ENCODE measurements at places on chromosomes 5 and 9. TPM values are rescaled to one million over a fixed set of nuclear protein-coding genes. Genes with fewer than 3 reads are reported as not detected.

DNA sequence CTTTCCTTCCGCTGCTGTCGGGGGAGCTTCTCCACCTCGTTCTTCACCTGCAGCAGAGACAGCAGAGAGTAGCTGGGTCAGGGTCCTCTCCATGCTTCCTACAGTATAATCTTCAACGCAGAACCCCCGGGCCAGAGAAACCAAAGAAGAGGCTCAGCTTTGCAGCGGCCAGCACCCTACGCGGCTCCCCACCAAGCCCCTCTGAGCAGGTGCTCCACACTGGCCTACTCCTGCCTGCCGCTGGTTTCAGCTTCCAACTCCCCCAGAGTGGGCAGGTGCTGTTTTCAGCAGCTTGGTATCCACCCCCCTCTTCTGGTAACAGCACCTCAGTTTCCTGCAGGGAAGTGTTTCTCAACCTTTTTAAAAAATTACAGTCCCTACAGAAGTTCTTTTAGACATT is 58.3 kb upstream of the FBXW11 start:
- no peak overlapping the region for H3K27ac ChIP-seq
- H3K4me1 ChIP-seq: peaks cover 8% of the 10 kb centered on the region
- no peaks in the 10 kb centered on the region for H3K27me3 ChIP-seq

DNA sequence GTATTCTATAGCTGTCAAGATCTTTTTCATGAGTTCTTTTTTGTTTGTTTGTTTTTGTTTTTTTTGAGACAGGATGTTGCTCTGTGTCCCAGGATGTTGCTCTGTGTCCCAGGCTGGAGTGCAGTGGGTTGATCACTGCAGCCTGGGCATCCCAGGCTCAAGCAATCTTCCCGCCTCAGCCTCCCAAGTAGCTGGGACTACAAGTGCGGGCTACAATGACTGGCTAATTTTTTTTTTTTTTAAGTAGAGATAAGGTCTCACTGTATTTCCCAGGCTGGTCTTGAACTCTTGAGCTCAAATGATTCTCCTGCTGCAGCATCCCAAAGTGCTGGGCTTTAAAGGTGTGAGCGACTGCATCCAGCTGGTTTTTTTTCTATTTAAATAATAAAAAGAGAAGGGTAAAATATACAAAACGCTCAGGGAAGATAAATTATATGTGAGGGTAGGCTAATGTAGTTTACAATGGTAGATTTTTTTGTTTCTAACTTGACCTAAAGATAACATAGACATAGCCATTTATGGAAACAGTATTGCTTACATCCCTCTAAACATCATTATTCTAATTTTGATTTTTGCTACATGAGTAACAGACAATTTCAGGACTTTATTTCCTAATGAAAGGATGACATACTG is 21.9 kb downstream of the ERBIN start:
- H3K27ac ChIP-seq: no peak overlapping the region
- no peak for DNase-seq
- H3K4me1 ChIP-seq: no peaks in the 10 kb centered on the region
- H3K4me3 ChIP-seq: no peak overlapping the region
- no peaks in the 10 kb centered on the region for H3K36me3 ChIP-seq

- H3K4me3 ChIP-seq: no peak overlapping the region
- no peaks in the 10 kb centered on the region for H3K36me3 ChIP-seq
- no peak for DNase-seq
- H3K27me3 ChIP-seq: no peaks in the 10 kb centered on the region
Observed at GRCh38 chr5:31781772-31782171, 142.8 kb downstream of the PDZD2 start.

- H3K27me3 ChIP-seq: no peaks in the 10 kb centered on the region
- H3K27ac ChIP-seq: no peak overlapping the region
- H3K4me1 ChIP-seq: no peaks in the 10 kb centered on the region
- DNase-seq: no peak
- peaks cover 54% of the 10 kb centered on the region for H3K36me3 ChIP-seq
Observed at GRCh38 chr5:126477294-126478117, 54.3 kb downstream of the GRAMD2B start.

GRCh38 chr9:127635201-127635735 is 23.2 kb downstream of the STXBP1 start:
- H3K4me3 ChIP-seq: no peak overlapping the region
- H3K4me1 ChIP-seq: no peaks in the 10 kb centered on the region
- DNase-seq: no peak
- no peak overlapping the region for H3K27ac ChIP-seq
- H3K27me3 ChIP-seq: no peaks in the 10 kb centered on the region

The MEF2C gene
- 82.6 TPM for polyA plus RNA-seq

The TEK gene
- 55.6 TPM for polyA plus RNA-seq

The NPR2 gene
- polyA plus RNA-seq: 58.6 TPM

The GARIN3 gene
- polyA plus RNA-seq: not detected

The PIP5KL1 gene
- 3.5 TPM for polyA plus RNA-seq

The PCDHAC2 gene
- polyA plus RNA-seq: 3.1 TPM

The CCNB1 gene
- polyA plus RNA-seq: 65.8 TPM

All from left lung (tissue), 14 donors.